ENCODE measurements at places on chromosomes 7 and 10.
A peak's percentile ranks its signal among the peaks of the same experiment; 100 is the strongest.

- DNase-seq, result no peak
Observed at GRCh38 chr7:17521437-17521836, 223.0 kb downstream of the AHR start.

GRCh38 chr10:125165584-125166573 is 5.5 kb upstream of the CTBP2 start:
- DNase-seq, result no peak

DNA sequence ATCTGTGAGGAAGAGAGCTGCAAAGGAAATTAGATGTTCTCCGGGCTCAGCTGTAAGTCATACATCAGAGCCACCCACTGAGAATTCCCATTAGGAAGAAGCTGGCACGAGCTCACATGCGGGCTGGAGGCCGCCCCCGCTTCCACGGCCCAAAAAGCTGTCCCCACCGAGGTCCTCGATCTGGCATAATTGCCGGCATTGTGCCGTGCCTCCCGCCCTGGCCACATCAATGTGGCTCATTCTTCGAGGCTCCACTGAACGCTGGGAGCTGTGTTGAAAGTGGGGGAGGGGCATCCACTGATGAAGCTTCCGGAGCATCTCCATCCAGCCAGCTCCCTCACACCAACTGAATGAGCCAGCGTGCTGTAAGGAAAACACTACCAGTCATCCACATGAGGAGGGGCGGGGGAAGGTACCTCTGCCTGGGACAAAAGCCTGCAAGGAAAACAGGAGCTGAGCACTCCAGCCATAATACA is 173.1 kb downstream of the PTPRN2 start:
- DNase-seq, result peak; percentile 92

DNA sequence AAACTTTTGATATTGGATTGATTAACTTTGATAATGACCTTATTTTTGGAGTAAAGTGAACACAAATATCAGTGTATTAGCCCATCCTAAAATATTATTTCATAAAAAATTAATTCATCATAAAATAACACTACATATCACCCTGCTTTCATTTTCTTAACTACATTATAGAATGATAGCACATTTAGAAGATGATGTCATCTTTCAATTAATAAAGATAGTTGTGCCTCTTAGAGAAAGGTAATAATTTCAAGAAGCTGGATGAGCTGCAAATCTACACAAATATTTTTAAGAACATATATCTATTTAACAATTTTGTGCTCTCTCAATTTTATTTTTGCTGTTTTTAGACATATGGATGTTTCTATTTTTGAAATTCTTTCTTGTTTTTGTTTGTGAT is 126.1 kb downstream of the CNTNAP2 start:
- no peak for DNase-seq

DNA sequence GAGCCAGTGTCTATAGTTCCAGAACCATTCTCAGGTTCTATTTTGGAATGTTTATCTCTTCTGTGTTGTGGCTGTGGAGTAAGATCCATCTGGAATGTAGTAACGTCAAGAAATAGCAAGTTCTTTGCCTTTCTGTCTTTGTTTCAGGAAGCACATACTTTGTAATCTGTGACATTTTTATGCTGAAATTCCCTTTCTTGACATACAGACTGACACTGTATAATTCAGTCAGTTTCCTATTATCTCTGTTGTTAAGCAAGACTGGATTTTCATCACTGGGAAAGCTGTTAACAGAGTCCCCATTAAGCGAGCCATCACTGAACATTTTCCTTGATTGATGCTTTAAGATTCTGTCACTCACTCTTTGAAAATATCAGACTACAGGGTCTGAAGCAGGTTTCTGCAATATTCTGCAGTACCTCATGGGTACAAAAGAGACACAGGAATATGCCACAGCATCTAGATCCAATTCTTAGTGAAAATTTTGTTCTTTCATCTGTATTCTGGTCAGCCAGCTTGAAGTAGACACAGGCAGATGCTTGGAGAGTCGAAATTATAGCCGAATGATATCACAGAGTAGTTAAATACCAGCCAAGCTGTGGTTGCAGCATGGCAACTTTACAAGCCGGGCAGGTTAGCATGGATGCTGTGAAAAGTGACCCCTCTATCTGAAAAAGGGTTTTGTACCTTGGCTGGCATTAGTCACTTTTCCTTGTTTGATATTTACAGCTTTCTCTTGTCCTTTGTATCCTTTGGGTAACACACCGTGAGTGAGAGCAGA is 62.6 kb downstream of the CACNB2 start:
- DNase-seq, result no peak

GRCh38 chr10:29949411-29950011 is 109.9 kb downstream of the JCAD start:
- DNase-seq, result no peak

GRCh38 chr7:139034336-139034735 is 1.5 kb downstream of the ZC3HAV1L start:
- DNase-seq, result no peak

DNA sequence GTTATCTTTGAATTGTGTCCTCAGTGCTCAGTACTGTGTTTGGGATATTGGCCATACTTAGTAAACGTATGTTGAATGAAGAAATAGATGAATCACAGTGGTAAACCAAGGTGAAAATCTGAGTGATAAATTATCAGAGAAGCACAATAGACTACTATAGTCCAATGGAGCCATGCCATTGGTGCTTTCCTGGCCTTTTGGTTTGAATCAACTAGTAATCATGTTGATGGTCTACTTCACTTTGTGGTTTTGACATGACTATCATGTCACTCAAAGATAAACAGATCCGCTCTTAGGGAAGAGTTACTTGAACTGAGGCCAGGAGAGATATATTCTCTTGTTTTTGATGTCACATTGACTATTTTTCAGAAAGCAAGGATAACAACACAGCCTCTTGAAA is 86.1 kb upstream of the IGFBP3 start:
- no peak for DNase-seq

DNA sequence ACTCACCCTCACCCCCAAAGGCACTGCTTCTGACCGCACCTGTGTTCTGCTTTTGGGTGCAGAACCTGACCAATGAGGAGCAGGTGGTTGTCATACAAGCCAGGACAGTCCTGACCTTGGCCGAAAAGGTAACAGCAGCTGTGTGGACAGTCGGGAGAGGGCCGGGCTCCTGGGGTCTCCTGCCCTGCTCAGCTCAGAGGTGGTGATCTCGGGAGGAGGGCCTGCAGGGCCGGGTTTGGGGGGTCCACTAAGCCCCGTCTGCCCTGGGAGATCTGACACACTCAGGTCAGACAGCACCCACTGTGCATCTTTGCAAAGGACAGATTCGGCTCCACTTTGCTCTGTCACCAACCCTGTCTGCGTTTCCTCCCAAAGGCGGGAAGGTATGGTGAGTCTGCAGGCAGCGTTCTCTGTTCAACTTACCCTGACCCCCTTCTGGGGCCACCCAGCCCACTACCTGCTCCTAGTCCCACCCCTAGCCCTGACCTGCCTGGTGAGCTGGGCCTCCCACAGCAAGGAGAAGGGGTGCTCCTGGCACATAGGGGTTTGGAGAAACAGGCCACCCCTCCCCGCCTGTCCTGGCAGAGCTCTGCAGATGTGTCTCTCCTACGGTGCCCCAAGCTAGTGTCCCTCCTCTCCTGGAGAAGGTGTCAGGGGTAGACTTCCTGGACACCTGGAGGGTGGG is 33.7 kb upstream of the DPYSL4 start:
- no peak for DNase-seq

DNA sequence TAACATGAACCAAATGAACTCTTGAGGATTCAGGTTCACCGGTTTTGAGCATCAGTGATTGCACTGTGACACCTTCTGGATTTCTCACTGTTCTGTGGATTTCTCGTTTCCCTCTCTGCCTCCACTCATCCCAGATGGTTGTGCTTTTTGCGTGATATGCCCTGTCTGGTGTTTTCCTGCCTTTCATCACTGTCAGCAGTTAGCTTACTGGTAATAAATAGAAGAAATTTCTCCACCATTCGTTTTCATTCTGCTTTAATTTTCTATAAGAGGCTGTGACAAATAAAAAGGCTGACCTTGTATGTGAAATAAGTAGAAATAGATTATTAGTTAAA is 16.2 kb downstream of the BPGM start:
- no peak for DNase-seq

DNA sequence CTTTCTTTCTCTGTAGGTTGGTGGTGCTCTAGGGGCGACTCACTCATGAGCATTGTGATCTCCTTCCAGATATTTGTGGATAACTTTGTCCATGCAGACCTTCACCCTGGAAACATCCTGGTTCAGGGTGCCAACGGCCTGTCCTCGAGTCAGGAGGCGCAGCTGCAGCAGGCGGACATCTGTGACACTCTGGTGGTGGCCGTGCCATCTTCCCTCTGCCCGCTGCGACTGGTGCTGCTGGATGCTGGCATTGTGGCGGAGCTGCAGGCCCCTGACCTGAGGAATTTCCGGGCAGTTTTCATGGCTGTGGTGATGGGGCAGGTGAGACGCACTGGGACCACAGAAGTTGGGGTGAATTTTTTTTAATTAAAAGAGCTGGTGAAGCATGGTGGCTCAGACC is 9.6 kb upstream of the NDUFB2 start:
- DNase-seq, result no peak

DNA sequence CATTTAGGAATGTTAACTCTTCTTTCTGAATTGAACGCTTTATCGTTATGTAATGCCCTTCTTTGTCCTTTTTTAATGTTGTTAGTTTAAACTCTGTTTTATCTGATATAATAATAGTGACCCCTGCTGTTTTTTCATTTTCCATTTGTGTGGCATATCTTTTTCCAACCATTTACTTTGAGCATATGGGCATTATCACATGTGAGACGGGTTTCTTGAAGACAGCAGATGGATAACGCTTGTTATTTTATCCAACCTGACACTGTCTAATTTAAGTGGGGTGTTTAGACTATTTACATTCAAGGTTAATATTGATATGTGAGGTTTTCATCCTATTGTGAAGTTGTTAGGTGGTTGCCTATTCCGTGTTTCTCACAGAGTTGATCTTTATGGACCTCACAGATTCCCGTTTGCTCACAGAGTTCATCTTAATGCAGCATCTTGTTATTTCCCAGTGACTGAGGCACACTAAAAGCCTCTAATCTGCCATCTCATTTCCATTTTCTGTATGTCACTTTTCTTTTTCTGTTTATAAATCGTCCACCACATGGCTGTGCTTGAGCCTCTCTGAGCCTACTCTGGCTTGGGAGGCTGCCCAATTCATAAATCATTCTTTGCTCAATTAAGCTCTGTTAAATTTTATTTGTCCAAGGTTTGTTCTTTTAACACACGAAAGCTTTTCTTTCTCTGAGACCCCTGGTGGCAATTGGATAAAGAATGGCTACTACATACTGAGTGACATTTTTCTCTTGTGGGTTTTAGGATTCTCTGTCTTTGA is 286.2 kb downstream of the HTR7 start:
- no peak for DNase-seq

DNA sequence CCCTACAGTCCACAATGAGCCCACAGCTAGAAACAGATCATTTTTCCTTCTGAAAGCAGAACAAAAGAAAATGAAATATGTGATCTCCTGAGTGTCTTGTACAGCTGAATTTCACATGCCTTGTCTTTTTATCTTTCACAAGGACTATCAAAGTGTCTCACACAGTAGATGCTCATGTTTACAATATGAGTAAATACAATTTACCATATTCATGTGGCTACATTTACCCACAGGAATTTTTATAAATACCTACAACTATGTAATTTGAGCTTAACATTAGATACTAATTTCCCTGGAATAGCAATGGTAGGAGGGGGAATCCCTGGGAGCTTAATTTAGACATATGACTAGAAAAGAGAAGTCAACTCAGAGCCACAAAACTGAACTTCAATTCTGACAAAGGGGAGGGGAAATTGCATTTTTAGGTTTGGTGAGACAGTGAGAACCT is 186.2 kb downstream of the MACC1 start:
- no peak for DNase-seq

- DNase-seq, result no peak
Observed at GRCh38 chr7:107201795-107202450, 33.1 kb downstream of the HBP1 start.

DNA sequence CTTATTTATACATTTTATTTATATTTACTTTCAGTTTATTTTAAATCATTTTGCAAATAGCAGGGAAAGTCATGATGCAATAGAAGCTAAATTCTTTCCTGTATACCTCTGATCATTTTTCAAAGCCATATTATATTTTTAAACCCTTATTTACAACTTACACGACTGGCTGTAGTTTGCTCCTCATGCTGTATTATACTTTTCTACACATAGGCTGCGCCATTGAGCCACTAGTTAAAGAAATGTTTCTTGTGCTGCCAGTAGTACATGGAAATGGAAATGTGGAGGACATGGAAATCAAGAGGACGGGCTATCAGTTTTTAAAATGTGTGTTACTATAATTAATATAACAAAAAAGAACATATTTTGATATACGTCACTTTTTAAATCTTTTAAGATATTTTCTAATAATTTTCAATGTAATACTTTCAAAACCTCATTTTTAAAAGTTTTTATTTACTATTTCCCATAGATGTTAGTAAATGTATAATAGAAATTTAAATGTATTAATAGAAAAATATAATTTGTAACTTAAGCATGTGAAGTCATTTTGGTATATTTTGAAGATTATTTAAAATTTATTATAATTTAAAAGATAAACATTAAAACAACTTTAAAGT is 118.5 kb downstream of the VTI1A start:
- DNase-seq, result no peak

DNA sequence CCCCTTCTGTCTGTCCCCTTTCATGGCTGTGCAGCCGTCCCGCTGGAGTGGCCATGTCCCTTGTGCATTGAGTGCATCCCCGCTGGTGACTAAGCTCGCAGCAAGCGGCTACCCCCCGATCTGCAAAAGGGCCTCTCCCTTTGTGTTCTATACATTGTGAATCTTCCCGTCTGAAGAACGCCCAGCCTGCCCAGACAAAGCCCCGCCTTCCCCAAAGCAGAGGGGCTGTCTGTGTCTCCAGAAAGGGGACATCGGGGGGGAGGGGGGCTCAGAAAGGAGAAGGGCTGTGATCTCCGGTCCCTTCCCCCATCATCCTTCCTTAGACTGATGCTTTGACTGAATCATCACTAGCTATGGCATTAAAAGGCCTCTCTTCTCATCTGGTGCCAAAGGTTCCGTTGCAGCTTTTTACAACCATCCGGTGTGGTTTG is 11.9 kb downstream of the NPTX2 start:
- no peak for DNase-seq

GRCh38 chr7:103439661-103440060 is 6.3 kb downstream of the SLC26A5 start:
- no peak for DNase-seq

DNA sequence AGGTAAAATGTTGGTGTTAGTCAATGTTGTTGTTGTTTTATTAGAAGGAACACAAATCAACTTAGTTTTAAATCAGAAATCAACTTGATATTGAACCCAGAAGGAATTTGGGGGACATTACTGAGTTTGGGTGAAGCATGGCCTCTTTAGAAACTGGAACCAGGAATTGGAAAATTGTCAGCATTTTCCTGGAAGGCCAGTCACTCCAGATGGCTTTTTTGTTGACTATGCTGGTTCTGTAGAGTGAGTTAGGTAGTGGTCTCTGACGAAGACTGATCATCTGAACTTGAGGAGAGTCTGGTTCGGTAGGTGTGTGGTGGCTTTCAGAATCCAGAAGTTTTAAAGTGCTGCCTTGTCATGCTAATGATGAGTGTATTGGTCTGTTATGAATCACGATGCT is 111.5 kb downstream of the BMPER start:
- no peak for DNase-seq

- no peak for DNase-seq
Observed at GRCh38 chr7:32263611-32264010, 193.4 kb upstream of the PDE1C start.
